CD4-positive, alpha-beta T cell treated with Interleukin-4 for 4 hours (primary cell): ENCODE measurements at places on chromosomes 5 and 9.

GRCh38 chr9:136939996-136940525, 4.5 kb downstream of the FBXW5 start:
- DNase-seq = no peak

DNA sequence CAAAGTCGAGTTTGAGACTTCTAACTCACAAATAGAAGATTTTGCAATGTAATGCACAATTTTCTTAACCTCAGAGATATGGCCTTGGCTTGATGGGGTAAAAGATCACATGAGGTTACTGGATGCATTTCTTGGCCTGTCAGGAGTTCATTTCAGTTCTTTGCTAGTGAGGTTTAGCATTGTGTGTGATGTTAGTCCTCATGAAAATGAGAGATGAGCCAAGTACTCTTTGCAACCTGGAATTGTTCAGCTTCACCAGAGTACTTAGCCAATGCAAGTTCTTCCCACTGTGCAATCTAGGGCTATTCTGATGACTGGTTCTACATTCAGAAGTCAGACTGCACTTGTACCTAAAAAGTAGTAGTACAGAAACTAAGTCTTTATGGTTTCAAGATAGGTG, 24.9 kb downstream of the GNAQ start:
- no peak for DNase-seq

DNA sequence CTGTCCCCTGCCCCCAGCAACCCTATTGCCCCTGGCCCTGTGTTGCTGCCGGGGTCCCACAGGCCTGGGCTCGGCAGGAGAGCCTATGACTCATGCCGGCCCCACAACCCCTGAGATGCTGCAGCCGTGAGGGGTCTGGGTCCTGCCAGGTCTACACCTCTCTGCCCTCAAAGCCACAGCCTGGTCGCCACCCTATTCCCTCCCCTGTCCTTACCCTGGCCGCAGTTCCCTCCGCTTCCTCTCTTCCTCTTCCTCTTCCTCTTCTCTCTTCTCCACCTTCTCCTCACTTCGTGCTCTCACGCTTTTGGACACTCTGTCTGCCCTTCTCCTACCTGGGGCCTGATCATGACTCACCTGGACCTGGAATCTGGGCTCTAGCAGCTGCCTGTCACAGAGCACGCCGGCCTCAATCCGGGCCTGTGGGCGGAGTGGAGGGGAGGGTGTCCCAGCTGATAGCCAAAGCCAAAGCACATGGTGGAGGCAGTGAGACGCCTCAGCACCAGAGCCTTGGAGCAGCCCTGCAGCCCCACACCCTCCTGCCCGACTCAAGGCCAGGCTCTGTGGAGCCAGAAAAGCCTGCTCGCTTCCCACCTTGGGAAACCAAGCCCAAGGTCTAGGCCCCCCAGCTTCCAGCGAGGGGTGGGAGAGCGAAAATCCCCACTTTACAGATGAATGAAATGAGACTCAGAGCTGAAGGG, 26.8 kb upstream of the CSF1R start:
- DNase-seq = no peak

- no peak for DNase-seq
Measured at GRCh38 chr9:125493881-125494652, 212.9 kb downstream of the MAPKAP1 start.

DNA sequence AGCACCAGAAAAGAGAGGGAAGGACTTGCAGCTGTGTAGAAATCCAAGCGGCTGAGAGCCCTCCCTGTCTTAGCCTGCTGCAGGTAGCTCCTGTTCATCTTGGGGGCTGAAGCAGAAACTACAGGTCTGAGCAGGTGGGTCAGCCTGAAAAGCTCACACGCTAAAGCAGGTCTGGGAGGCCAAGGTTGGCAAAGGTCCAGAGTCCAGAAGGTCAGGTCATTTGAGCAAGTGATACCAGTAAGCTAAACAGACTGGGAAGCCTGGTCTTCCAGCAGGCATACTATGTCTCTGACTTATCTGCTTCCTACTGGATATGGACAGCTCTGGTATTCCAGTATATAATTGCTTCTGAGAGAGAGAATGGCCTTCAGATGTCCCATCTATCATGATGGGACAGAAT, 26.2 kb downstream of the PTCD2 start:
- no peak for DNase-seq
